ENCODE measurements at places on chromosomes 11 and 22.

- no peaks in the 10 kb centered on the region for H3K27me3 ChIP-seq
- no peaks in the 10 kb centered on the region for H3K4me1 ChIP-seq
- H3K36me3 ChIP-seq, result no peaks in the 10 kb centered on the region
- no peak for DNase-seq
- H3K4me3 ChIP-seq, result no peak overlapping the region
- H3K27ac ChIP-seq, result no peak overlapping the region
Observed at GRCh38 chr11:7473717-7474116, 11.6 kb upstream of the OLFML1 start.

DNA sequence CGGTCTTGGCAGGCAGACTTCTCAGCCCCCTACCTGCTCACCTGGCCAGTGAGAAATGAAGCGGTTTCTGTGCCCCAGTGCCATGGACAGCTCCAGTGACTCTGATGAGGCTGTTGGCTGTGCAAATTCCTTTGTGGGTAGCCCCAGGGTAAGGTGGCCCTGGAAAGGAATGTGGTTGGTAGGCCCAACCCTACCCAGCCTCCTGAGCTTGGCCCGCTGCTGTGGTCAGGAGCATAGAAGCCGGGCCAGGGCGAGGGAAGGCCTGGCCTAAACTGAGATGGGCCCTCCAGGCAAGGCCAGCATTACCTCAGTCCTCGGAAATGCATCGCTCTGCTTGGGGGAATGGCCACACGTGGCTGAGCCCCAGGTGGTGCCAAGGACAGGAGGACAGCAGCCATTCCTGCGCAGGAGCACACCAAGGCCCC lies 16.9 kb downstream of the DAGLA start:
- H3K36me3 ChIP-seq, result no peaks in the 10 kb centered on the region
- no peaks in the 10 kb centered on the region for H3K27me3 ChIP-seq
- no peak for DNase-seq
- no peak overlapping the region for H3K4me3 ChIP-seq

DNA sequence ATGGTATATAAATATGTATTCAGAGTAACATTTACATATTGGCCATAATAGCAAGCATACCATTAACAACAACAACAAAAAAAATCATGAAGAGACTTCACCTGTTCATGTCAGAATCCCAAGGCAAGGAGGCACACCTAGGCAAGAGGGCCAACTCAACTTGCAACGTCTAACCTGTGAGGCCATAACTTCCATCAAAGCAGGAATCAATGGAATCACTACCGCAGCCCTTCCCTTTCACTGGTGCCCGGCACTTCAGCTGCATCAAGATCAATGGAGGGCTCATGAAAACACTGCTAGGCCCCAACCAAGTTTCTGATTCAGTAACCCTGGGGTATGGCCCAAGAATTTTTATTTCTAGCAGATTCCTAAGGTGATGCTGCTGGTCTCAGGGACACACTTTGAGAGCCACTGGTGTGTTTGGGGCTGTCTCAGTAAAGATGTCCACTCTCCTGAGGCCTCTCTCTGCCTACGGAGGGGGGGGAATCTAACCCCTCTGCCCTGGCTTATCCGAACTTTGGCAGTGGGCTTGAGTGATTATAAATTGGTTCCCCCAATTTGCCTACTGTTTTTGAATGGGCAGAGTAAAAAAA lies 8.0 kb downstream of the ZFTA start:
- no peak for DNase-seq
- H3K36me3 ChIP-seq, result peaks cover 56% of the 10 kb centered on the region
- peaks cover 38% of the 10 kb centered on the region for H3K4me1 ChIP-seq
- H3K27me3 ChIP-seq, result no peaks in the 10 kb centered on the region
- H3K27ac ChIP-seq, result no peak overlapping the region
- H3K4me3 ChIP-seq, result no peak overlapping the region

- no peak overlapping the region for H3K27ac ChIP-seq
- no peaks in the 10 kb centered on the region for H3K4me1 ChIP-seq
- DNase-seq, result no peak
Observed at GRCh38 chr11:36777311-36777710, 179.3 kb upstream of the RAG2 start.

DNA sequence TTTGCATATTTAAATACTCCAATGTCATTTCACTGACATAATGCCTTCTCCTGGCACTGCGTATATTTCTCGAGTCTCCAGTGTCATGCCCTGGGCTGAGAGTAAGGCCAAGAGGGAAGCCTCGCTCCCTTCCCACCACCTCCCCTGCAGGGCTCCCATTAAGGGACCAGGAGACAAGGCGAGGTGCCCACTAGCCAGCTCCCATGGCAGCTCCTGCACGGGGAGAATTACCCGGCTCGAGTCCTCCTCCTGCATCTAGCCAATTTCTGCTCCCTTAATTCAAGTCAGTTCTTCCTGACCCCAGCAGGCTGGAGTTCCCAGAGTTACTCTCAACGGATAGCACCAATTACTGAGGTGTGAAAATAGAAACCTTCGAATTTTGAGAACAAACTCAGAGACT lies 31.9 kb downstream of the OPCML start:
- no peak overlapping the region for H3K4me3 ChIP-seq
- H3K36me3 ChIP-seq, result no peaks in the 10 kb centered on the region
- H3K27me3 ChIP-seq, result no peaks in the 10 kb centered on the region

DNA sequence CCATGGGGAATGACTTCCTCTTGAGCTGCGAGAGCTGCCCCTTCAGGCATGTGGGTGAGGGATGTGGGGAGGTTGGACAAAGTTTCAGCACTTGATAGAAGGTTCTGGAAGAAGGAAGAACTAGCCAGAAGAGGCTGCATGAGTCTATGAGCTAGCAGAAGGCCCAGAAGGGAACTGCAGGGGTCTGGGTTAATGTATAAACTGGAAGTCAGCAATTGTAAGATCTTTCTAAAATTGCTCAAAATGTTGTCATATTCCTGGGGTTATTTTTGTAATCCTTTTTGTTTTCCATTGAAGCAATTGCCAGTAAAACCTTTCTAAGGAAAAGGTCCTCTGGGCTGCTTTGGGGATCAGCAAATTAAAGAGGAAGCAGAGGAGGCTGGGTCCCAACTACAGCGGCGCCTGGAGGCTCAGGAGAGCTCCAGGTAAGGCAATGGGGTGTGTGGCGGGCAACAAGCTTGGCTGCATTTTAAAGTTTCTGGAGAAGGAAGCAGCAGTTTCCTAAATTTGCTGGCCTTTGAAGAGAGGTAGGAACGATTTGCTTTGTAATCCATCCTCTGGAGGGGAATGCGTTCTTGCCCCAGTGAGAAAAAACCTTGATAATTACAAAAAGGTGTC lies 29.2 kb downstream of the ADAMTS15 start:
- DNase-seq, result peak; percentile 31
- H3K36me3 ChIP-seq, result peaks cover 16% of the 10 kb centered on the region
- H3K4me3 ChIP-seq, result no peak overlapping the region
- H3K27ac ChIP-seq, result peak overlapping the region; percentile 98
- no peaks in the 10 kb centered on the region for H3K27me3 ChIP-seq

DNA sequence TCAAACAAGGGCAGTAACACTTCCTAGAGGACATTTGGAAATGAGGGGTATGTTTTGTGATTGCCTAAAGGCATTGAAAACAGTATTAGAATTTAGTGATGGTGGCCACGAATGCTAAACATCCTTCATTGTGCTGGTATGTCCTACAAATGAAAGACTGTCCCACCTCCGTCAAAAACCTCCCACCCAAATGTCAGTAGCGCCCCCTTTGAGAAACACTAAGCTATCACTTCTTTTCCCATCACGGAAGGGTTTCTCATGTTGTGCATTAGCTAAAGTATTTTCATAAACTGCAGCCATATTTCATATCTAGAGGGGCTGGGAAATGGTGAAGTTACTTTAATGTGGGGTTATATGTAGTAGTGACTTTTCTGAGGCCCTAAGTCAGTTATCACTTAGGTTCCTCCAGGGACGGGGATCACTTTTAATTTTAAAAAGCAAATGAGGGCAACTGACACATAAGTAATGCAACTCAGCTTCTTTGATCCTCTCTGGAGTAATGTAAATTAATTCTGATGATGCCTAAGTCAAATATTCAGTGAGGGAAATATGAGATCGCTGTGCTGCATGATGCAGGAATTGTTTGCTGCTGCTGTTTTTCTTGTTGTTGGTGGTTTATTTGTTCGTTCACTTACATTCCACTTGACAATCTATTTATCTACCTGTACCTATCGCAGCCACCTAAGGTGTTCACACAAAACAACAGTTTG lies 1403.4 kb upstream of the TENM4 start:
- no peak for DNase-seq
- H3K36me3 ChIP-seq, result no peaks in the 10 kb centered on the region
- no peak overlapping the region for H3K4me3 ChIP-seq
- H3K4me1 ChIP-seq, result peaks cover 1% of the 10 kb centered on the region

- H3K4me3 ChIP-seq, result peak within 1 kb of the TSS; percentile 60
- DNase-seq, result peak; percentile 68
- H3K4me1 ChIP-seq, result peaks cover 10% of the 10 kb centered on the region
- H3K27me3 ChIP-seq, result peaks cover 6% of the 10 kb centered on the region
- H3K36me3 ChIP-seq, result no peaks in the 10 kb centered on the region
Observed at GRCh38 chr11:15114501-15115475, at the start of gene INSC. Gene INSC, plus strand, starts transcription at chr11:15114923. Its CDS starts 34,252 bp downstream, at chr11:15149175.

DNA sequence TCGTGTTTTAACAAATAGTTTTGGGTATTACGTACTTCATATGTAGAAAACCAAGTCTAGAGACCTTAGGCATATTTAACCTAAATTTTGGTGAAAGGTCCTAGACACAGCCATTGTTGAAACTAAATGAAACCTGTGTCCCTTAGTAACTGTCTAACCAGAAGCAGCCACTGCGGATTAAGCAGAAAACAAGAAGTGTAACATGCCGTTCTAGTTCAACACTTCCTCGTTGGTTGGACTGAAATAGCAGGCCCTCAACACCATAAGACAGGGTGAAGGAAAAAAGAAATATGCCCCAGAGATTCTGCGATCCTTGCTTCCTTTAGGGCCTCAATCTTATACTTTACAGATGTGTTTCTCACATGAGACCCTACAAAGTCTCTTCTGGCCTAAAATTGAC lies 2.0 kb downstream of the NAA40 start:
- peaks cover 18% of the 10 kb centered on the region for H3K36me3 ChIP-seq
- DNase-seq, result no peak
- no peak overlapping the region for H3K27ac ChIP-seq
- H3K27me3 ChIP-seq, result no peaks in the 10 kb centered on the region
- peaks cover 21% of the 10 kb centered on the region for H3K4me1 ChIP-seq

GRCh38 chr11:11841116-11841722 lies 553 bp upstream of the USP47 start:
- H3K27ac ChIP-seq, result peak overlapping the region; percentile 97
- H3K36me3 ChIP-seq, result no peaks in the 10 kb centered on the region
- H3K27me3 ChIP-seq, result no peaks in the 10 kb centered on the region
- peaks cover 2% of the 10 kb centered on the region for H3K4me1 ChIP-seq
- DNase-seq, result no peak
- peak overlapping the region; percentile 93 for H3K4me3 ChIP-seq

DNA sequence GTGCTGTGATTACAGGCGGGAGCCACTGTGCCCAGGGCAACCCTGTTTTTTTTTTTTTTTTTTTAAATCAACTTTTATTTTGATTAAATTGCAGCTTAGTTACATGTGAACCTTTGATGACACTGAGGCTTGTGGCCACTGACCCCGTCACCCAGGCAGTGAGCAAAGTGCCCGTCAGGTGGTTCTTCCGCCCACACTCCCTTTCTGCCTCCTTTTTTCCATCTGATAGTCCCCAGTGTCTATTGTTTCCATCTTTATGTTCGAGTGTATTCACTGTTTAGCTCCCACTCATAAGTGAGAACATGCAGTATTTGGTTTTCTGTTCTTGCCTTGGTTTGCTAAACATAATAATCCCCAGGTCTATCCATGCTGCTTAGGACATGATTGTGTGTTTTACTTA lies 110.9 kb upstream of the GRK3 start:
- DNase-seq, result no peak
- H3K27me3 ChIP-seq, result no peaks in the 10 kb centered on the region
- peaks cover 8% of the 10 kb centered on the region for H3K4me1 ChIP-seq
- H3K4me3 ChIP-seq, result no peak overlapping the region
- H3K27ac ChIP-seq, result no peak overlapping the region
- H3K36me3 ChIP-seq, result peaks cover 18% of the 10 kb centered on the region

DNA sequence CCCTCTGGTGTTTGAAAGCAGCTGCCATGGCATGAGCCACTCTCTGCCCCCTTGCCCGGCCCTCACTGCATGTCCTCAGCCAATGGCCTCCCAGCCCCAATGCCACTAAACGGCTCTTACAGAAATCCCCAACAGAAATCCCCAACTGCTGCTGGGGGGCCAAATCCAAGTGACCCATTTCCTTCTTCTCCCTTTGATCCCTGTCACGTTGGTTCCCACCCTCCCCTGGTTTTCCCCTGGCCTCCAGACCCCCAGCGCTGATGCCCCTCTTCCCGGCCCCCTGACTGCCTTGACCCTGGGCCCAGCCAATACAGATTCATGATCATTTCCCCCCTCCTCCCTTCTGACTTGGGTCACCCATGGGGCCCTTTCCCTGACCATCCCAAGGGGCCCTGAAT lies 30.9 kb downstream of the IGLL1 start:
- H3K27ac ChIP-seq, result no peak overlapping the region
- DNase-seq, result no peak
- no peak overlapping the region for H3K4me3 ChIP-seq
- no peaks in the 10 kb centered on the region for H3K4me1 ChIP-seq
- peaks cover 16% of the 10 kb centered on the region for H3K27me3 ChIP-seq
- H3K36me3 ChIP-seq, result no peaks in the 10 kb centered on the region

DNA sequence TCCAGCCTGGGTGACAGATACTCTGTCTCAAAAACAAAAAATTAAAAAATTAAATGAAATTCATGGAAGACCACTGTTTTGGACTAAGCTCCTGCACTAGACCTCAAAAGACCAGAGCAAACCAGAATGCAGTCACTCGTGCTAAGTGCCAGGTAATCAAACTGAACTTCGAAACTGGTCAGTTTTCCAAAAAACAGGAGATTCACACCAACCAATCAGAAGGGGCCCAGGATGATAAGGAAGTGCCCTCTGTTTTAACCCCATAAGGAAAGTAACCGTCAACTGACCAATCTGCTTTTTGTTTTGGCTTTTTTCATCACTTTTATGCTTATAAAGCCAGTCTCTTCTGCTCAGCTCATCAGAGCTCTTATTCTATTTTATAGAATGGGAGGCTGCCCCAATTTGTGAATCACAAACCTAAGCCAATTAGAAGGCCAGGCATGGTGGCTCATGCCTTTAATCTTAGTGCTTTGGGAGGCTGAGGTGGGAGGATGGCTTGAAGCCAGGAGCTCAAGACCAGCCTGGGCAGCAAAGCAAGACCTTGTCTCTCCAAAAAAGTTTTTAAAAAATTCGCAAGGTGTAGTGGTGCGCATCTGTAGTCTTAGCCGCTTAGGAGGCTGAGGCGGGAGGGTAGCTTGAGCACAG lies 10.1 kb upstream of the TOP3B start:
- no peaks in the 10 kb centered on the region for H3K36me3 ChIP-seq
- no peak overlapping the region for H3K4me3 ChIP-seq
- H3K27ac ChIP-seq, result no peak overlapping the region
- H3K27me3 ChIP-seq, result peaks cover 41% of the 10 kb centered on the region

DNA sequence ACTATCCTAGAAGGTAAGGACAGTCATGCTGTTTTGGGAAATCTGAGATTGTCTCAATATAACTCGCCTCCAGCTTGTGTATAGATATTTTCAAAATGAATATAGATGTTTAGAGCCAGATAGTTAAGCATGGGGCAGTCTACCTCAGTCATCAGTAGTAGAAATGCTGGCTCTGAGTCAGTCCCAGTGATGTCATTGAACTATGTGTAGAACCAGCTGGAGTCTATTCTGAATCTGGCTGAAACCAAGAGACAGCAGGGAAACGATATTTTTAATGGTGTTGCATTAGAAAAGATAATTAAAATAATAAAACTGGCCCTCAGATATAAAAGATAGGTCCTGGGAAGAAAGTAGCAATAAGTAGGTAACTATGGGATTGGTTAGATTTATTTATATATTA lies 25.9 kb downstream of the PIWIL4 start:
- no peak overlapping the region for H3K4me3 ChIP-seq
- no peaks in the 10 kb centered on the region for H3K36me3 ChIP-seq
- H3K27ac ChIP-seq, result no peak overlapping the region
- peak; percentile 3 for DNase-seq
- no peaks in the 10 kb centered on the region for H3K27me3 ChIP-seq
